ENCODE measurements at places on chromosomes 3 and 15.
A peak's percentile ranks its signal among the peaks of the same experiment; 100 is the strongest.

DNA sequence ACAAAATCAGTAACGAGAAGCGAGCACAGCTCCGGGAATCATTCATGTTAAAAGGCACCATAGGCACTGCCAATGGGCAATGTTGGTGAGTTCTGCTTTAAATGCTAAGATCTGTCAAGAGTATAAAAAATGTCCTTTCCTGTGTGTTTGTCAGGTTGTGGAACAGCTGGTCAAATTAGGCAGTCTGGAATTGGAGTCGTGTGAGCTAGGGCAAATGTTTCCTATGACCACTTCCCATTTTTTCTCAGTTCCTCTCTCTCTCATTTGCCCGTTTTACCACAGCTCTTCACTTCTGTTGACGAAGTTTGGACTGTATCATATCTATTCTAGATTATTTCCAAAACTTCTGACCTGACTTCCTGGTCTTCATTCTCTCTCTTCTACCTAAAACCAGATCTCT lies 60.8 kb upstream of the GOLIM4 start:
- DNase-seq = no peak

DNA sequence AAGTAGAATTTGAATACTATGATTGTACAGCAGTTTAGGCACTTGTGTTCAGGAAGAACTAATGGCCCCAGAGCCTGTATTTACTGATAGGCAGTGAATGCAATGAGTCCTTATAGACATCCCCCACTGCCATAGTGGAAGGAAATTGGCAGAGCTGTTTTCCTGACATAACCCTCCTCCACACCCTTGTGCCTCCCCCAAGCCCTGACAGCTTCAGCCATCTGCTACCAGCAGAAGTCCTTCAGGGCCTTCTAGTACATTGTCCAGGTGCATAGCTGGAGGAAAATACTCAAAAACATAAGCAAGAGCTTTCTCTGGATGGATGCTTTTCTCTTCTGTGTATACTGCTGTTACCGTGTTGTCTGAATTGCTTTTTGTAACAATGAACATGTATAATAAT lies 20.6 kb downstream of the ARHGAP31 start:
- no peak for DNase-seq

DNA sequence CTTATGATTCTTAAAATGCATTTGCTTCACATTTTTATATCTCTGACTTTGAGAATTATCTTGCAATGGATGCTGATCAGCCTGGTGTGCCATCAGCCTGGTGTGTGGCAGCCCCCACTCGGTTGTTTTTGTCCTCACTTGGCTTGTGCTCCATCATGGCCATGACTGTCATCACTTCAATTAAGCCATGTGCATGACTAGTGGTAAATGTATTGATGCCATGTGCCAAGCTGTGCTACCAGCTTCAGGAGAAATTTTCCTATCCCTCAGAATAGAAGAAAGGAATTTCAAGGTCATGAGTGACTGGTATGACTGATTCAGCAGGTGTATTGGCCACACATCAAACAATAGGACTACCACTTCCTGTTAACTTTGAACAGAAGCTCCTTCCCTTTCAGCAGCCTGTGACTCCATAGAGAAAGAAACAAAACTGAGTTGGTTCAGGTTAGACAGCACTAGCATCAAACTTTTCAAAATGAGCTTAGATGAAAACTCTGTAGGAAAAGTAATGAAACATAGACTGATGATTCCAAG lies 251.7 kb downstream of the GRM7 start:
- DNase-seq = no peak

DNA sequence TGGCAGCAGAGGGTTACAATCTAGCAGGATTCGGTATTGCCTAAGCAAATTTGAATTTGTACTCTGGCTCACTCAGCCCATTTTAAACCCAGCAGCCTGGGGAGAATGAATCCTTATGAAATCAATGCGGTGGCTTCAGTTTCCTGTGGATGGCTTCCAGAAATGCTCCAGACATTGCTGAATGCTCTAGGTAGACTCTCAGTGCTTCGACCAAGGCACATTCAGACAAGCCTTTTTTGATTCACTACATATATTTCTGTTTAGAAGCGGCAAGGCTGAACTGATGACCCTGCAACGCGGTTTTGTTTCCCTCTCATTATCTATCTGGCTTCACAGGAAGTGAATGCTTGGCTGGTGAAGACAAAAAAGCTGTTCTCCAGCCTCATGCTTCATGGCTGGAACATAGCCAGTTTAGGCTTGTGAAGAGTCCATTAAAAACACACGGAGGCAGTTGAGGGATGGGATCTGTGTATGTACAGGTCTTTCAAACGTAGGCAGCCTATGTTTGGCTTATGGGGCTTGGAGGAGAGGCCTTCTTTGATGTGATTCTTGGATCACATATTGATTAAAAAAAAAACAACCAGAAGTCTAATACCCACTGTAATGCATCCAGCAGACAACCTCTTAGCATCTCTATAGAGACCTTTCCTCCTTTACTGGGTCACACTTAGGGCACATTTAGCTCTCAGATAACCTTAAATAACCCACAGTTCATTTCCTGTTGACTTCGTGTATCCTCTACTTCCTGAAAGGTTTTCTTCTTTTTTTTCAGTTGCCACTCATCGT lies 400.2 kb upstream of the TBL1XR1 start:
- DNase-seq = peak; percentile 69

DNA sequence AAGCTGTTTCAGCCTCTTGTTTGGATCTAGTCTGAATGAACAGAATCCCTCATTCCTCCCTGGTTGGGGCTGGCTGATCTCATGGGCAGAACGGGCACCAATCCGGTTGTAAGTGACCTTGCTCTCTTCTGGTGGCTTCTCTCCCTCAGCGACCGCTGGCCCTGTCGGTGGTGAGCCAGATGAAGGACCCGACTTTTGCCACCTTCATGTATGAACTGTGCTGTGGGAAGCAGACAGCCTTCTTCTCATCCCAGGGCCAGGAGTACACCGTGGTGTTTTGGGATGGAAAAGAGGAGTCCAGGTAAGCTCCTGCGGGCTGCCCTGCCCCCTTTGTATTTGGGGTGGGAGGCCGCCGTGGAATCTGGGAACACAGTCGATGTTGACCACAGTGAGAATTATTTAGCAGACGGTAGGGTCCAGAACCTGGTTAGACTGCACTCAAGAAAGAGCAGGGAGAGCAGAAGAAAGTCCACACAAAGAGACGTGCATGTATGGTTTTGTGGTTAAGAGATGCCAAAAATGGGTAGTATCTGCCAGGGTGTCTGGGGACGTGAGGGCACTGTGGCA lies 138.8 kb downstream of the LRRK1 start:
- DNase-seq = no peak

DNA sequence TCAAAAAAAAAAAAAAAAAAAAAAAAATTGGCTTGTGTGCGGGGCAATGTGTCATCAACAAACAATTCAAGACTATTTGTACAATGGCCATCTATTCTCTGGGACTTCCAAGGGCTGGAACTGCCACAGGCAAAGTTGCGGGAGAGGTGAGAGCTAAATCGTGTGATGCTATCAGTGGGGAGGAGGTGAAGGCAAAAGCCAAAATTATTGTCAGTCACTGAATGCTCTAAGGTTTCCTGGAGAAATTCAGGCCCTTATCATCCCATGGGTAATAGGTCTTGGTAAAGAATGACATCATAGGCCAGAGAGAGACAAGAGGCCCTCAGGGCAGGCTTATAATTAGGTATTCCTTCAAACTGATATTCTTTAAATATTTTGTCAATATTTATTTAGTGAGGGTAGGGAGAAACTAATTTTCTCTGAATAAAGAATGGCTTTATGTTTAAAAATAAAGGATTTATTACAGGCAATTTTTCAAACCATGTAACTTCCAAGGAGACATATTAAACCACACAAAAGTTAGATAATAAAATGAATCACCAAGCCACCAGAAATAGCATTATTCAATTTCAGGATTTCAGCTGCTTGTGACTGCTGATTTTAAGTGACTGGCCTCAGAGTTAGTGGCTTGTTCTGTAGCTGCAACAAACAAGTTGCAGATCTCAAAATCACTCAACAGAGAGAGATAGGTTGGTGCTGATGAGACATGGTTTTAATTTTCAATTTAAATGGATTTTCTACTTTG lies 226.3 kb upstream of the MRPL3 start:
- DNase-seq = no peak

GRCh38 chr15:78082106-78082742 lies 4.7 kb upstream of the TBC1D2B start:
- no peak for DNase-seq

DNA sequence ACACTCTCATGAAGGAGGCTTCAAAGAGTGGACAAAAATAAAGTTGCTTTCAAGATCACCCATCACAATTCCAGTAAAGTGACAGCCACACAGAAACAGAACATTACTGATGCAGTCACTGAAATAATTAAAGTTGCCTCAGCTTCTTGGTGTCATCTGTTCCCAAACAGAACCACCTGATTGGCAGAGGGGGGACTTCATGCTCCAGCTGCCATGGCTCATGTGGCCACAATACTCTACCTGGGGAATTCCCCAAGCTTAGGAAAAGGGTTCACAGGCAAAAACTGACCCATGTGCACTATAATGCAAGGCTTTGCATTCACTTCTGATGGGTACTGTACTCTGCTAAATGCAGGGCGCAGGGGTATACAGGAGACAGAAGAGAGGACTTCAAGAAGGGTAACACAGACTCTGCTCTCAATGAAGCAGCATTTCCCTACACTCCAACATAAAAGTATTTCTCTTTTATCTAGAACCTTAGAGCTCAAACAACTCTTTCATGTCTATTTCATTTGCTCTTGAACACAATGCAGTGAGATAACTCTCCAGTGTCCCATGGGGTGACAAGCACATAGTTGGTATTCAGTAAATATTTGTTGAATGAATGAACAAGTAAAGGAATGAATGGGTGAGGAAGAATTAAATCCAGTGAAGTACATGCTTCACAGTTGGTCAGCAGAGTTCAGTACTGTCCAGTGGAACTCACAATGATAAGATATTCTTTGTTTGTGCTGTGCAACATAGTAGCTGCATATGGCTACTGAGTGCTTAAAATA lies 8.6 kb upstream of the CTNNB1 start:
- DNase-seq = no peak

- no peak for DNase-seq
These were observed 75.2 kb downstream of the GADL1 start for GRCh38 chr3:30819067-30819798.

- DNase-seq = no peak
These were observed 1.8 kb downstream of the RPS27L start for GRCh38 chr15:63155486-63155885.

DNA sequence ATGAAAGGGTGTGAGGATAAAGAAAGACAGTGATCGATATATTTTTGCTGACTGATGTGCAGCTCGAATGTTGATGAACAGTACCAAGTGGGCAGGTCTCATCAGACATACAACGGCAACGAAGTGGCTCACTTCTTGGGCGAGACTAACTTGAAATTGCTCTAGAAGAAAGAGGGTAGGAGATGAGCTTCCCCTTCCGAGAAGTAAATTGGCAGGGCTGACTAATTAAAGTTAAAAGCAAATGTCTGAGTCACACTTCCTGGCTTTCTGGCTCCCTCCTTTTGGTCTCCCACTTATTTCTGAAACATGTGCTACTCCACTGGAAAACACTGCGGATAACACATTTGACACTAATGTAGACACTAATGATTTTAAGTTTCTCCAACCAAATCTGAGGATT lies 228.3 kb downstream of the ABHD5 start:
- no peak for DNase-seq

- DNase-seq = no peak
These were observed 236.6 kb upstream of the TLE3 start for GRCh38 chr15:70334286-70334685.

GRCh38 chr15:42413920-42414319 lies 54.6 kb downstream of the CAPN3 start:
- no peak for DNase-seq

DNA sequence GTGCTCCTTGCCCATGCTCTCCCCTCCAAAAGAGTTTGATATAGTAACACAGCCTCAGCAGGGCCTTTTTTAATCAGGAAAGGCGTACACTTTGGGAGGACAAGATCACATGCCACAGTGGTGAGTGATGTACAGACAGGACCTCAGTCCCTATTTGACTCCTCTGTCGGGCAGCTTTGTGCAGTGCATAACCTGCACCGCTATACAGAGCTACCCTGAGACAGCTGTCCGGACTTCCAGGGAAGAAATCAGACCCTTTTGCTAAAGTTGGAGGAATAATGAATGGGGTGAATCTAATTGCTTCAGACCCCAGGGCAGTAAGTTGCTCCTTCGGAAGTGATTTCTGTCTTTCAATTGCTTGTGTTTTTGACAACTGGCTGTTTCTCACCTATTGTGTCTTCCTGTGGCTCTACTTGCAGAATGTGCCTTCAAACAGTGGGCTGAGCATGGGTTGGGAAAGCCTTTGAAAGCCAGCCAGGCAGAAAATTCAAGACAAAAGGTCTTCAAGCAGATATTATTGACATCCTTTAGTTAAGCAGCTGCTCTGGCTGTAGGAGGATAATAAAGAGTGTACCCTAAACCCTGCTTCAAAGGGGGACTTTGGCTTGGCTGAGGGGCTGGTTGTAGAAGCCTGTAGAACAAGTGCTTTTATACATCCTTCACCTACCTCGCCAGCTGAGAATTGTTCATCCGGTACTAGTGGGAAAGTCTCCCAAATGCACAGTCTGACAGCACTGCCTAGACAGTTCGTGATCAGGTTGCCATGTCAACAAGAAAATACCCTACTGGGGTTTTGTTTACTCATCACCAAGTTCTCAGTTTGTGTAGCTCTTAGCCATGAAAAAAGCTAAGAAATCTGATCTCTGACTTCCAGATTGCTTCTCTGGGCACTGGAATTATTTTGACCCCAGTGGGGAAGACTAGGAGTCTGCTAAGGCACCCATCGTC lies 35.1 kb downstream of the SNTN start:
- no peak for DNase-seq

- no peak for DNase-seq
These were observed 322.3 kb downstream of the GBE1 start for GRCh38 chr3:81439108-81439507.

DNA sequence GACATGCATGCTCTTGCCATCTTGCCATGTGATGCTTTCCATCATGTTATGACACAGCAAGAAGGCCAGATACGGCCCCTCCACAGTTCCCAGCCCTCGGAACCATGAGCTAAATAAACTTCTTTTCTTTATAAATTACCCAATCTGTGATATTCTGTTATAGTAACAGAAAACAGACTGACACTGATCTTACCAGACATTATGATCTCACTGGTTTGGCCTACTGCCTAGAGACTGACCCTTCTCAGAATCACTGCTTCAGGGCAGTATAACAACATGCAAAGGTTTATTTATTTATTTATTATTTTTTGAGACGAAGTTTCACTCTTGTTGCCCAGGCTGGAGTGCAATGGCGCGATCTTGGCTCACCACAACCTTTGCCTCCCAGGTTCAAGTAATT lies 14.0 kb downstream of the ZNF619 start:
- no peak for DNase-seq
